ENCODE measurements at places on chromosomes 5 and 9.
A peak's percentile ranks its signal among the peaks of the same experiment; 100 is the strongest.

DNA sequence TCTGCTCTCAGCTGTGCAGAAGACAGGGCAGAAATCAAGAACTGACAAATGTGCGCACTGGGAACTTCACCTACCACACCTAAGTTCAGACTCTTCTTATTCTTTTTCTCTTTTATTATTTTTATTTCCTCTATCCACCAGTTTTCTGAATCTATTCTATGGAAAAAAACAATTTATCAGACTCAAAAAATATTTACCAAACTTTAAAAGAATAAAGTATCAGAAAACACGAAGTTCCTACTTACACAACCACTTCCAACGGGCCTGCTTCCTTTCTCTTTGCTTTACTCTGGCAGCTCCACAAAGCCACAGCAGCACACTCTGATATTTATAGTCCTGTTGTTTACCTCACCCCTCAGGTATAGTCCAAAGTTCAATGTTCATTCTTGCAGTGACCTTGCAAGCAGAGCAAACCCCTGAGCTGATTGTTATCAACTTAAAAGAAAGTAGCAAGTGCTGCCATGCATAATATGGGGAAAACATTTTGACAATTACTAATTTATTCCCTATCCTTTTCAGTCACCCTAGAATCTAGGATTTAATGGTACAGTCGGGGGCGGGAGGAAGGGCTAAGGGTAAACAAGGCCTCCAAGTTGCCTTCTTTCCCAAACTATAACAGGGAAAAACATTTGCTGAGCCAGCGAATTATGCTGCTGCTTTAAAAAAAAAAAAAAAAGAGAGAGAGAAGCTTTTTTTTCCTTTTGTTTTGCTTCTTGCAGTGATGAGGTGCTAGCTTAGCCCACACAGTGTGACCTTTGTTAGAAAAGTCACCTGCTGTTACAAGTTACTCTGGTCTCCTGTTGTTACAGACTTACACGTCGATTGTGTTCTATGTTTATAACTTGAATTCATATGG lies at the start of gene SELENOP:
SELENOP (minus strand) TSS at position 302 of the 856 bp plus-strand sequence. CDS start 3,539 bp downstream, outside the sequence.
- peak; percentile 27 for DNase-seq

- DNase-seq, result peak; percentile 31
Observed at GRCh38 chr5:4879693-4880303, 260.3 kb upstream of the ADAMTS16 start.

DNA sequence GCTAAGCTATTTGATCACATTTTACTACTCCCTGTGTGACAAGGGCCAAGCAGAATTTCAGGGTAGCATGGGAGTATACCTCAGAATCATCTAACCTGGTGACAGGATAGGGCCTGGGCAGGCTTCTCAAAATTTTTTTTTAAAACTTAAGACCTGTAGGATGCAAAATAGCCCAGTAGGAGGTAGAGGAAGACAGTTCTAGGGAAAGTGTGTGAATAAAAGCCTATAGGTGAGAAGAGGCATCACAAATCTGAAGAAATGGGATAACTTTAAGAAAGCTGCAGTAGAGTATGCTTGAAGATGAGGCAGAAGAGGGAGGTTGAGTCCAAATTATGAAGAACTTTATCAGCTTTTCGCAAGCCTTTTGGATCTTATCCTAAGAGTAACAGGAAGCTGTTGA lies 32.3 kb downstream of the CNTRL start:
- no peak for DNase-seq

GRCh38 chr5:22896152-22896551 lies 43.0 kb upstream of the CDH12 start:
- no peak for DNase-seq

Measured in hypothalamus (tissue), 51 donors.